HFFc6 (cell line): ENCODE measurements at places on chromosomes 6 and 20.

DNA sequence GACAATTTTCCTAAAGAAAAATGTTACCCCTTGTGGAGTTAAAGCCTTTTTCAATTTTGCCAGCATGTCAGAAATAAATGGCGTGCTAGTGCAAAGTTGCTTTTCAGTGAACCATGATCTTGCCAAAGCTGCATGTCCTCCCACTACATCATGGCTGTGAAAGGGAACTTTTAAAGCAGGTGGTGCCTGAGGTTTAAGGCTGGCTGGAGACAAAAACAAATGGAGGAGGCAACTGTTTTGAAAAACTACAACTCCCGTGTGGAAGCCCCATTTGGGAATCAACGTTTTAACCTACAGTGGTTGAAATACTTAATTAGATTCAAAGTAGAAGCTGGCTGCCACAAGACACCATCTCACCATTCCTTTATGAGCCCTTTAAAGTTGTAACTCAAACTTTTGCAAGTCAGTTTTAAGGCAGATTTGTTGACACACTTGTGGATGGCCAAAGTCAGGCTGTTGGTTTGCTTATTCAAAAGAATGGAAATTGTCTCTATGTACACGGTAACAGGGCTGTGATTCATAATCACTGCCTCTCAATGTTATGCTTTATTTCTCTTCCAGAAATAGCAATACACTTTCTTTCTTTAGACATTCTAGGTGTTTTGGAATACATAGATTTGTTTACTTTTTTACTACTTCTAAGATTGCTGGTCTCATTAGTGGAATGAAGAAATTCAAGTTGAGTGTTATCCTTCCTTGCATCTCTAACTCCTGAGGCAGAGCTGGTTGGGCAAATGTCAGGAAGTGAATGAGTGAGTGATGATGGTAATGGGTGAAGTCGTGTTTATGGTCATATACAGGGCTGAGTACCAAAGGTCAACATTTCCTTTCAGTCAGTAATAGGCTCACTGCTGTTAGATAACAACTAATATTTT, 196.4 kb upstream of the GMDS start:
- peak; percentile 31 for DNase-seq

DNA sequence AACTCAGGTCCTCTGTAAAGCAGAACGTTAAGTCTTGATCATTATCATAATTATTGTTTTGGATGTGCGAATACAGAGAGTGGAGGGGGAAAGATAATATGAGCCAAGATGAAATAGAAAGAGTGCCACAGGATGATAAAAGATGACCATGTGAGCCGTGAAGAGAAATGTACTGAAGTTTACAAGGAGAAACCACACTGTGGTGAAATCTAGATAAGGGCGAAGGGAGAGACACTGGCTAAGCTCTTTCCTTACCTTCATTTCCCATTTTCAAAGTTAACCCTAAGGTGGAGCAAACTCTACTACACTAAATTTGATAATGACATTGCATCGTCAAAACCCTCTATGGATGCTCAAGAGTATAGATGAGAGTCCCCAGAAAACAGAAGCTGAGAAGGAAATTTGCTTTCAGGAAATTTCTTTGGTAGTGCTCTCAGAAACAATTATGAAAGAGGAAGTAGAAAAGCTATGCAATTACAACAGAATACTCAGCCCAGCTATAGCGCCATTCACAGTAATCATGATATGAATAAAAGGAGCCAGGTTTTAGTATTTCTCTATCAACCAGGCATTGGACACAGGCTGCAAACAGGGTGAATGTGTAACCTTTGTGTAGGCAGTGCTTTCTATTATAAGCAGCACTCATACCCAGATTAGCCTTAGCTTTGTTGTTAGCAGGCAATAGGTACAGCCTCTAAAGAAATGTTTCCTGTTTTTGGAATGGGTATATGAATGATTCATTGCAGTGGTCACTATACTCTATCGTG, 1080.7 kb downstream of the GRIK2 start:
- DNase-seq, result no peak

DNA sequence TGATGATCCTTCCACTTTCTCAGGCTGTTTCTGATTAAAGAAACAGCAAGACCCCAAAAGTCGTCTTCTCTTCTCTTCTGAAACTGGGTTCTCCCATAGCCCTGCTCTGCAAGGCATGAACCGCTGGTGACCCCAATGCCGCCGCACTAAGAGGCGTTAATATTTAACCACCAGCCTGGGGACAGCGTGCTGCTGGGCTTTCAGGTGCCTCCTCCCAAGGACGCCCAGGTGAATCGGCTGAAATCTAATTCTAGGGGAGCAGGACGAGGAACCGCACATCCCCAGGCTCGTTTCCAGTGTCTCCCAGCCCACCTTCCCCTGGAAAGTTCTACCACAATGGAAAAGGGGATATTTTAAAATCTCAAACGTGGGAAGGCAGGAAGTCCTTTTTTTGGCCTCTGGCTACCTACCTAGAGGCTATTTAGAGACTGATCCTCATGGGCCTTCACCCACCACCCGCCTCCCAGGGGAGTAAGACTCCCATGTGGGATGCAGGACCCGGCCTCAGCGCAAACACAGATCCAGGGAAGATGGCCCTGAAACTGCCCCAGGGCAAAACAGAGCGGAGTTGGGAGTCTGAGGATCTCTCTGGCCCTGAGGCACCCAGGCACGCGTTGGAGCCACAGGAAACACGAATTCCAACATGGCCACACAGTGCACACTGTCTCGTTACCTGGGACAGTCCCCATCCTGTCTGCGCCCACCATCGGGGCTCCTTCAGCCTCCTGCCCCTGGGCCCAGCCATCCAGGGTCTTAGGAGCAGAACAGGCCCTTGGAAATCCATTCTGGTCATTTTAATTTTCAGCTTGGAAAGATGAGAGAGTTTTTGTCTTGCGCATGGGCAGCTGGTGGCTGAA, 56.2 kb downstream of the BMP7 start:
- DNase-seq, result no peak

GRCh38 chr20:42986143-42986773, 203.4 kb downstream of the PTPRT start:
- DNase-seq, result no peak

DNA sequence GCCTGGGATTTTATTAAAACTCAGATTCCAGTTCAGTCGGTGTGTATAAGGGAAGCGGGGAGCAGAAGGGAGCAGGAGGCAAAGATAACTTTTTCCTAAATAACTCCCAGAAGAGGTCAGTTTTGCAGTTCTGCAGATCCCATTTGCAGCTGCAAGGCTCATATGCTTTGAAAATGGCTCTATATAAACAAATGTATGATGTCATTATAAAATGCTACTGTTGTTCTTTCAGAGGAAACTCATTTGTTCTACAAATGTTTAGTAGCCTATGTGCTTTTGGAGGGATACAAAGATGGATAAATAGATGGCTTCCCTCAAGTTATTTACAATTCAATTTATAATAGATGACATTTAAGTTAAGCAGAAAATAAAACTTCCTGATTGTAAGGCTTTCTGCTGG, 29.2 kb upstream of the DSP start:
- DNase-seq, result no peak

DNA sequence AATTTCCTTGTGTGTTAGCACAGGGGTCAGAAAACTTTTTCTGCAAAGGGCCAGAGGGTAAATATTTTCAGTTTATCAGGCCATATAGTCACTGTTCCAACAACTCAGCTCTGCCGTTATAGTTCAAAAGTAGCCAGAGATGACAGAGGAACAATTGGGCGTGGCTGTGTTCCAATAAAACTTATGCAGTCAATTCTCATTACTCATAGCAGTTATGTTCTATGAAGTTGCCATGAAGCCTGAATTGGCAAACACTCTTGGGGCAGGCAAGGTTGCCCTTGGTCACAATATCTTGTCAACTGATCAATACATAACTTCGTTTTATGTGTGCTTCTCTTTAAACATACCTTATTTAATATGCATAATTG, 304.2 kb downstream of the TFAP2C start:
- no peak for DNase-seq

- DNase-seq, result no peak
Observed at GRCh38 chr20:15267935-15268334, 930.5 kb upstream of the FLRT3 start.

DNA sequence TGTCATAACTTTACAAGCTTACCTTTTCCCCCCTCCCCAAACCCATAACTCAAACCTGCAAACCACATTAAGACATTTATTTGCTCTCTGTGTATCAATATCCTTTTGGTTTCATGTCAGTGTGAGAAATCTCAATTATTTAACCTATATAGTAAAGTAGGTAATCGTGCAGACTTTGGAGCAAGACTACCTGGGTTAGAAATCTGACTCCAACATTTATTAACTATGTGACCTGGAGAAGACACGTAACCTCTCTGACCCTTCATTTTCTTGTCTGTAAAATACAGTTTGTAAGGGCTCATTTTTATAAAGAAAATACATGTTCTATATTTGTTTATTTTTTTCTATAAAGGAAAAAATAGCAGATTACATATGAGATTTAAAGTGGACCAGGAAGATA, 448.9 kb upstream of the MANEA start:
- no peak for DNase-seq

DNA sequence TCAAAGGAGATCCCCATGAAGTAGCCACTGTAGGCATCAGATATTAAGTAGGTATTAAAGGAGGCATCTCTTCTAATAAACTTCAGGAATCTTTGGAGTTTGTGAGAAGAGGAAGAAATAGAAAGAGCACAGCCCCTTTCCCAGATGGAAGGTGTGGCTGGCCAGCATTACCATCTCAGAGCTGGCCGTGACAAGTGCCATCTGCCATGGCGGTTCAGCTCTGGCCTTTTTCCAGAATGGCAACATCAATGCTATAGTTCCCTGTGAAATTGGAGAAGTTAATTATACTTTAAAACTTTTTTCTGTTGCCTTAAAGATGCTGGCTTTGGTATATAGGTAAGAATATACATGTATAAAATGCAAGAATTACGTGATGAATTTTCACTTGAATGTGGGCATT, 51.9 kb upstream of the MCUR1 start:
- DNase-seq, result no peak

GRCh38 chr6:146028851-146029572, at the start of gene GRM1:
Gene GRM1, plus strand, starts transcription at chr6:146029062. Its CDS starts 456 bp downstream, at chr6:146029518.
- no peak for DNase-seq

- no peak for DNase-seq
Observed at GRCh38 chr6:65786815-65787214, 79.8 kb upstream of the EYS start.

GRCh38 chr6:97668716-97669115, 385.7 kb upstream of the MMS22L start:
- DNase-seq, result no peak

DNA sequence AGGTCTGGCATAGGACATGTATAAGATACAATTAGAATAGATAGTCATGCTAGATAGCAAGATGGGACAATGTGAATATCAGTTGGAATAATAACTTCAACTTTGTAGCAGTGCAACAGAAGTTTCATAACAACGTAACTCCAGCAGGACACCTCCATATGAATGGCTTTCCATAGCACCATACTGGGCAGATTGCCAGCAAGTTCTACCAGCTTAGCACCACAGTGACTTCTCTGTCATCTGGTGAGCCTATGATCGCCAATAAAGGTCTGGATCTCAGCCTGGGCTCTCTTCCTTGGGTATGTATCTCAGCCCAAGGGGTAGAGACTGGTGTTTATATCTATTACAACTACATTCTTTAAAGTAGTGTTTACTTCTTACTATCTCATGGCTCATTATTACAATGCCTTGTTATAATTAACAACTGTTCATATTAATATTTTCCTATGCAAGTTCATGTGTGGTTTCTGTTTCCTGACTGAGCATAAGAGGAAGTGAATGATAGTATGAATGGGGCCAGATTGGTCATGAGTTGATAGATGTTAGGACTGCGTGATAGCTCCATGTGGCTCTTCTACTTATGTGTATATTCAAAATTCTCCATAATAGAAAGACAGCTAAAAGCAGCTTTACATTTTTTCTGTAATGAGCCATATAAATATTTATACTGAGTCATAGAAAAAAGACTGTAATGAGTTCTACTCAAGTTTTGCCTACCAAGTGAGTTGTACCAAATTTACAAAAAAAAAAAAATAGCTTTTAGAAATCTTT, 22.9 kb downstream of the HTR1B start:
- DNase-seq, result no peak

GRCh38 chr6:62280099-62280498, 5.9 kb downstream of the KHDRBS2 start:
- no peak for DNase-seq

DNA sequence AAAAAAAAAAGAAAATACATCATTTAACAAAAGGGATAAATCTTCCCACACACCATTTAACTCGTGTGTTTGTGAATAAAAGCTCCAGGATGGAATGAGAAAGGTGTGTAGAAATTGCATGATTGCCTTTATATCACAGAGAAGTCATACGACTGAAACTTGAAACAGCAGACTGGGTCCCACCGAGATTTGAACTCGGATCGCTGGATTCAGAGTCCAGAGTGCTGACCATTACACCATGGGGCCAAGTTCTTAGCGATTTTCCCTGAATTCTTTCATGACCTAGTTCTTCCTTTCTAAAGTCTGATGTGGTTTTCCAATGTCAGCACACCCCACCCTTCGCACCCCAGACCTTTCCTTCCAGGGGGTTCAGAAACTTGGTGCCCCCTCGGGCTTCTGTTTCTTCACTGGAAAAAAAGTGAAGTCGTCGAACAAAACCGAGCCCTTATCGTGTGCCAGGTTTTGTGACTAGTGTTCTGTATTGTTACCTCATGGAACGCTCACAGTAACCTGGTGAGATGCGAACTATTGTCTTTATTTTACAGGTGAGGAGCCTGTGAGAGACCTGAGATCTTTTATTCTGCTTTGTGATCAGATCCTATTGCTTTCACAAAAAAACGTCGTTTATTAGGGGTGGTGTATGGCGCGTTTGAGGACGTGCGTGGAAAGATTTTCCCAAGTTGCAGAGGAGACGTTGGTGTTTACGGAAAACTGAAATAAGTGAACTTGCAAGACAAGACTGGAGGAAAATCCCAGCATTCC, 120.8 kb downstream of the OR2B2 start:
- DNase-seq, result peak; percentile 86

DNA sequence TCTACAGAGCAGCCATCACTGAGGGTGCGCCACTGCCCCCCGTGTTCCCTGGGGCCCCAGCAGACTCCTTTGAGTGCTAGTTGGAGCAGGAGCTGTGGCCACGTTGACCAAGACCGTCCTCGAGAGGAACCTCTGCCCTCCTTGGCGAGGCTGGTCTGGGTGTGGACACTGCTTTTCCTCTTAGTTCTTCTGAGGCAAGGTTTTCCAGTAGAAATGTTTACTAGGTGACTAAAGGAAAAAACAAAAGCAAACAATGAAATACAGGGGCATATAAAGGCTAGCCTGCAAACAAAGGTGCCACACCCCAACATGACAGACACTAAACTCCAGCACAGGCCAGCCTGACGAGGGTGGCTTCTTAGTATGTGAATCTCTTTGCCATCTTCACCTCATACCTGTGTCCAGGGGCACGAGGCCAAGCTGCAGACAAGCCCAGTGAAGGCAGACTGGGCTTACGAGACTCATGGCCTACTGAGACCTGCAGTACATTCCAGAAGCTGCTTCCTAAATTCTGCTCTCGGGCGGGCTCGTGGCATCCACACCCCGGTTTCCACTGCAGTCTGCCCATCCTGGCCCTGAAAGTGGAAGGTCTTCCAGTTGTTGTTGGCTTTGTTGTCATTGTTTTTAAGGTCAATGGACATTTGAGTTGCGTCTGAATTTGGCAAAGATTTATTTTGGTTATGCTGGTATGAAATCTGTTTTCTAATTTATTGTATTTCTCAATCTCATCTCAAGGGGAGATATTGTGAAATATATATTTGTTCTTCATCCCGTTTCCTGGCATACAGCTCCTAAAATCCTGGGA, 39.2 kb downstream of the FAM50B start:
- no peak for DNase-seq
